NCI-H524 treated with DMSO at 0.1 percent for 48 hours (cell line): ENCODE measurements at places on chromosomes 7 and 10.

DNA sequence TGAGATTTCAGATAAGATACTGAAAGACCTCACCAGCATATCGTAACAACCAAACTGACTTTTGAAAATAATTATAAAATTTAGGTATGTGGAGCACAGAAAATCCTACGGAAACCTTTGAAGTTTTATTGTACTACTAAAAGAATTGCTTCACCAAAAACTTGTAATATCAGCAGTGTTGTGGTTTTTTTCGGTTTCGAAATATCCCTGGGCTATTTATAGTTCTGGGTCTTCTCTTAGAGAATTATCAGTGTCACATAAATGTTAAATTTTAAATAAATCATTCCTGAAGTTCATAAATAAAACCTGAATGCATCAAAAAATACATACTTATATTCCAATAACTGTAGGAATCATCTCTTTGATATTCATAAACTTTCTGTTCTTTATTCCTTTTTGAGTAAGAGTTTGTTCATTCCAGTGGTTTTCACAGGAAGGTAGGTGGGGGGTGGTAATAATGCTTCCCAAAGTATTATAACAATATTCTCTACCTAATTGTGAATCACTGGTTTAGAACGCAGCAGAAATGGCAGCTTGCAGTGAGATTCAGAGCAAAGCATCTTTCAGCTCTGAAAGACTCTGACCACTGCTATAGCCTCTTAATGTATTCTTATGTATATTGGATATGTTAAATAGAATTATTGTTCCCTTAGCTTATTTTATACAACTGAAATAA is 60.2 kb downstream of the ZNF277 start:
- DNase-seq: no peak

- DNase-seq: no peak
Measured at GRCh38 chr10:130393342-130393741, 257.2 kb downstream of the GLRX3 start.

DNA sequence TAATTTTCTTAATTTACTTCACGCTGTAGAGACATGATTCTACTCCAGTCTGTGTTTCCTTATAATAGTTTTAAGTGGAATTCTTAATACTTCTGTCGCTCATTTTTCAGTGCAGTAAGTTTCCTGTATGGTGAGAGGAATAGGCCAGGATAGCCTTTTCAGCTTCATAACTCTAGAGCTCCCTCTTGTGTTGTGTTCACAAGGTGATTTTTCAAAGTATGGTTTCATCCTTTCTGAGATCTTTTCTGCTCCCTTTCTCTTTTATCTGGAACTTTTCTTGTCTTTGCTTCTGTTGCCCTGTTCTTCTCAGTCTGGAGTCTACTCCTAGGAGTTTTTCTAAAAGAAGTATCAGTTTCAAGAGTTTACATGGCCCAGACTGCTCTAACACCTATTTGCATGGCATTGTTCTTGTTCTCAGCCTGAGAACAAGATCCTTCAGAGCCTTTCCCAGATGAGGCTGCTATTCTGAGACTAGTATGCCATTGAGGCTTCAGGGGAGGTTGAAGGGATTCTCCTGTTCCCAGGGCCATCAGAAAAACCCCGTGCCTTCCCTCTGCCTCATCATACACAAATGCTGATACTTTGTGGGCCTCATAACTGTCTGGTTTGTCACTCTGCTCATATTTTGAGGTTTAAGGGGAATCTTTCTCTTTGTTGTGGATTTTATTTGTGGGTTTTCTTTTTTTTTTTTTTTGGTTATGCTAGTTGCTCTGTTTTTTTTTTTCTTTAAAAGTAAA is 21.8 kb downstream of the NET1 start:
- no peak for DNase-seq

DNA sequence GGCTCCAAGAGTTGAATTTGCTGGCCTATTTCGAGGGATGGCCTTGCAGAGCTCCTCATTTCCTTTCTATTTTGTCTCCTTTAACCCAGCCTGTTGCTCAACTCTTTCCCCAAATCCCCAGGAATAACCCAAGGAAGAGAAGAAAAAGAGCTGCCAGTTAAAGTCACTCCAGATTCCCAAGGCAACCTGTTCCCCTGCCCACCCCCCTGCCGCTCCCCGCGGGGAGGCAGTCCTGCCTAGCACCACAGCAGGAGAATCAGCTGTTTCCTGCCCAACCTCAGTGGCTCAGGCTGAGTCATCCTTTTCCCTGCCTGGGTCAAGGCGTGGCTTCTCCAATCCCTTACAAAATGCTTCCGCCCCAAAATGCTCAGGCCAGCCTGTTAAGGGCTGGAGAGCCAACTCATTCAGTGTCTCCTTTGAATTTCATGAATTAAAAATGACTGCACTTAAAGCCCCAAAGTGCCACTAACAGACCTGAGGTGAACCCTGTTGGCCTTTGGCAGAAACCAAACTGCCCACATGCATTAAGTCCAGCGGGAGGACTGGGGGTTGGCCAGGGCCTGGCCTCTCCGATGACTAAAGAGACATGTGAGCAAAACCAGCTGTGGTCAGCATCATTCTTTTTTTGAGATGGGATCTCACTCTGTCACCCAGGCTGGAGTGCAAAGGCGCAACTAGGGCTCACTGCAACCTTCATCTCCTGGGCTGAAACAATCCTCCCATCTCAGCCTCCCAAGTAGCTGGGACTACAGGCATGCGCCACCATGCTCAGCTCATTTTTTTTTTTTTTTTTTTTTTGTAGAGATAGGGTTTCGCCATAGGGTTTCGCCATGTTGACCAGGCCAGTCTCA is 83.2 kb upstream of the KIF5B start:
- DNase-seq: no peak

GRCh38 chr7:96238474-96238873 is 83.4 kb downstream of the SLC25A13 start:
- no peak for DNase-seq

DNA sequence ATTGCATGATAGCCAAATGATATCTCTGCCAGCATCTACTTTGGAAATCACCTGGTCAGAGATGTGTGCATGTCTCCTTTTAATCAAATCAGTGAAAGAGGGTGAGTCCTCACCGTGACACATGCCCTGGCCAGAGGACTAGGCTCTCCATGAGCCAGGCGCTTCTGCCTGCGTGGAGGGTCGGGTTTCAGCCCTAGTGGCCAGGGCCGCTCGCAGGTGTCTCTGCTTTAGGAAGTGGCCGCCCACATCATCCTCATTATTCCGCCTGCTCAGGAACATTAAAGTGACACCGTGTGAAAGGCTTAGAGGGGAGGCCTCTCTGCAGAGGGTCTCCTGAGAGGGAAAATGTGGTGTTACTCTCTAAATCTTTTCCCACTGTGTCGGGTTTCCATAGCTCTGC is 173.6 kb upstream of the PRKCQ start:
- no peak for DNase-seq

DNA sequence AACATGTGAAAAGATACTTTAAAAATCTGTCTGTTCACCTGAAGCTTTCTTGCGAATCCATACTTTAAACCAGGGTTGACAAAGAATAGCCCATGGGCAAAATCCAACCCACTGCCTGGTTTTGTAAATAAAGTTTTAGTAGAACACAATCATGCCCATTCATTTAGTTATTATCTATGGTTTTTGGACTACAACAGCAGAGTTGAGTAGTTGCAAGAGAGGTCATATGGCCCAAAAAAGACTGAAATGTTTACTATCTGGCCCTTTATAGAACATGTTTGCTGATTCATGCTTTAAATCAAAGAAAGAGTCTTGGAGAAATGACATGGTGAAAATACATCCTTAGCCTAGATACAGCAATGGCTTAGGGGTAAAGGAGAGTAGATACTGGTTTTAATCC is 356.2 kb downstream of the RNLS start:
- no peak for DNase-seq

DNA sequence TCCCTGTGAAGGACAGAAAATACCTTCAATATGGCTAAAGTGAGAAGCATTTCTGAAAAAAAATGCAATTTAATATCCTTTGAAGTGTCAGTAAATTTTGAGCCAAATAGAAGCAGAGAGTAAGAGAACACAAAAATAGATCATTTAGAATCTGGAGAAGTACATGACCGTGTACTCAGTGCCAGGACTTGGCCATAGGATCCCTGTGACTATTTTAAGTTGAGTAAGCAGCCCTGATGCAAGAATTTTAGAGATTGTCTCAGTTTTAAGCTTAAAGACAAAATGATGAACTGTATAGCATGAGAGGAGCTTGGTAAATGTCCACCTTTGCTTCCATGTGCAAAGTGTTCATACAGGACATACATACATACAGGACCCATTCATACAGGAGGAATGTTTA is 2.5 kb downstream of the PTER start:
- DNase-seq: no peak

- no peak for DNase-seq
Measured at GRCh38 chr10:71708301-71708703, 11.3 kb downstream of the C10orf105 start.

DNA sequence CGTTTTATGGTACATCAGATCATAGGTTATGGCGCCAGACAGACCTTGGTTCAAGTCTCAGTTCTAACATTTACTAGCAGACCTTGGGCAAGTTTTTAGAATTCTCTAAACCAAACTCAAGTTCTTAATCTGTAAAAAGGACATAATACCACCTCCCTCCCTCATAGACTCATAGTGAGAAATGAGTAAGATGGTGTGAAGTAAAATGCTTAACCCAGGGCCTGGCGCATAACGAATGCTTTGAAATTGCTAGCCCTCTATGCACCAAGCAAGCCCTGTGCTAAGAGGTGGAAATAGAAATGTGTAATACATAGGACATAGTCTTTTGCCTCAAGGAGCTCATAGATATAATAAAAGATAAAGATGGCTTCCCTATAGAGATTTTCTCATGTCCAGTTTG is 17.7 kb upstream of the SLC35B4 start:
- DNase-seq: no peak

DNA sequence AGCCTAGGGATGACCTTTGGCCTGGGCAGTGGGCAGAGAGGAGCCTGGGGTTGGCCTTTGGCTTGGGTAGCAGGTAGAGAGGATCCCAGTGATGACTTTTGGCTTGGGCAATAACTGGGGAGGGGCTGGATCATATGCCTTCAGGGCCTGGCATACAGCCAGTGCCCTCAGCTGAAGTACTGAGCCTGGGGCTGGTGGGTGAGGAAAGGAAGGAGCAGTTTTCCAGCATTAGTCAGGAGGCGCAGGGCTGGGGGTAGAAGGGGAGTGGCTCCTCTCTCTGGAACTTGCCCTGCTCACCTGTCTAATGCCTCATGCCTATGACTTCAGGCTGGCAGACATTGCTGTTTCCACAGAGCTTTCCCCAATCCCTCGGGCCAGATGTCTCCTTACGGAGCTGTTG is 15.2 kb upstream of the COMTD1 start:
- DNase-seq: no peak

- no peak for DNase-seq
Measured at GRCh38 chr7:148717266-148717793, 18.6 kb downstream of the CUL1 start.

GRCh38 chr7:1611708-1612241 is 41.9 kb upstream of the PSMG3 start:
- DNase-seq: peak; percentile 88

GRCh38 chr7:34385384-34385783 is 272.6 kb upstream of the NPSR1 start:
- DNase-seq: no peak

DNA sequence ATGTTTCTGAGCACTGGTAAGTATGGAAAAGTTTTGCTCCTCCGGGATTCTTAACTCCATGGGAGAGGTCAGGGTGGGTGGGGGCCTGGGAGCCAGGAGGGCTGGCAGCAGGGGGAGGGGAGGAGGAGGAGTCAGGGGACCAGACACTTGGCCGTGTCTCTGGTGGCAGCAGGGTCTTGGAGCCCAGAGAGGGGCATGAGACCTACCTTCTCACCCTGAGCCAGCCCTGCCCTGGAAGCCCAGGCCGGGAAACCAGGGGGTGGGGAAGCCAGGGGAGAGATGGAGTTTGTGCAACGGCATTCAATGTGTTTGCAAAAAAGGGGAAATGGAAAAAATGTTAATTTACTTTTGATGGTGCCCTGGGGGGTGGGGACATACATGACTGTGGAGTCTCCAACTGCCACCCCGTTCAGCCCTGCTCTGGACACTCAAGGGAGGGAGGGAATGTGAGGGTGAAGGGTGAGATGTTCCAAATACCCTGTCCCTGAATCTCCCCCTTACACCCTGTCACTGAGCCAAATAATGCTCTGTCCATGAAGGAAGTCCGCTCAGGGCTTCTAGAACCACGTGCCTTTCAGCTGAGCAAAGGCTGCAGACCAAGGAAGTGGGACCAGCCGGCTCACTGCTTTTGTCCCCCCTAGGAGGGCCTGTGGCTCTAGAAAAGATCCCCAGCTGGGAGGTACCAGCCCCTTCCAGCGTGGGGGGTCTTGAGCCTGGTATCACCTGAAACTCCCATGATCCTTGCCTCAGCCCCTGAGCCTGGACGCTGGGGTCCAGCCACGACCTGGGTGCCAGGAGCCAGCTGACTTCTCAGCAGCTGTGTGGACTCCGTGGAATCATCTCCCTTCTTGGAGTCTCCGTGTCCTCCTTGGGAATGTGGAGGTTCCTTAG is 48.3 kb downstream of the TMEM270 start:
- no peak for DNase-seq

DNA sequence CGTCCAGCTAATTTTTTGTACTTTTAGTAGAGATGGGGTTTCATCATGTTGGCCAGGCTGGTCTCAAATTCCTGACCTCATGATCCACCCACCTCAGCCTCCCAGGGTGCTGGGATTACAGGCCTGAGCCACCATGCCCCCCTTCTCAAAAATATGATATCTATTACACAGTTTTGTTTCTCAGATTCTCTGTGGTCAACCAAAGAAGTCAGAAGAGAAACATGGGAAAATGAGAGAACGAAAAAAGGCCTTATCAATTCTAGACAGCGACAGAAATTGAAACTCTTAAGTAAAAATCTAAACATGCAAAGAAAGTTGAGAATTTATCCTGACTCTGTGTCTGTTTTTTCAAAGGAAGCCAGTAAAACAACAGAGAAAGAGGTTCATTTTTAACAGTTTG is 283.8 kb upstream of the PLXDC2 start:
- DNase-seq: no peak

DNA sequence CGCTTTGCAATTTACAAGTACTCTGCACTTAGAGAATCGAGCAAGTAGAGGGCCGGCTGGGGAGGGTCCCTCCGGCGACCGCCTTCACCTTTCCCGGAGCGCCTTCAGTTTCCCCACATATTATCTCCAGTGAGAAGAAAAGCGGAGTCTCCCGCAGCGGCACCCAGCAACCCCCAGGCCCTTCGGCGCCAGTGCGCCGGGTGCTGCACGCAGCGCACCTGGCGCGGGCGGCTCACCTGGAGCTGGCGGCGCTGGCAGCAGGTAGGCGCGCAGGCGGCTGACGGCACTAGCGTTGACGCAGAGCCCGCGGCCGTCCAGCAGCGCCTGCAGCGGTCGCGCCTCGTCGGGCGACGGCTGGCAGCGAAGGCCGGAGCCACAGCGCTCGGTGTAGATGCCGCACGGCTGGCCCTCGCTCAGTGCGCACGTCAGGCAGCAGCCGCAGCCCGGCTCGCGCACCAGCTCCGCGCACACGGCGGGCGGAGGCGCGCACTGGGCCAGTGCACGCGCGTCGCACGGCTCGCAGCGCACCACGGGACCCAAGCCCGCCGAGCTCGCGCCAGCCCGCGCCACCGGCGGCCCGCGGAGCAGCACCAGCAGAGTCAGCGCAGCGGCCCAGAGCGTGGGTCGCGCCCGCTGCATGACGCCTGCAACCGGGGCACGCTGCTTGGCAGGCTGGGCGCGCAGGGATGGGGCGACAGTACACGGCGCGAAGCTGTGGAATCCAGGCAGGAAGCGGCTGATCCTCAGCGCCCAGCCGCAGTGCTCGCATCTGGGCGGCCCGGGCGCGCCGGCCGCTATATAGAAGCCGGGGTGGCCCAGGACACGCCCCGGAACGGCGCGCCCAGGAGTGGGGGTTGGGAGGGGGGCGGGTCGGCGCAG is at the start of gene IGFBP3:
Gene IGFBP3 (minus strand): TSS at position 771 of the 879 bp plus-strand sequence. CDS start 132 bp downstream, at position 639.
- DNase-seq: no peak
